ENCODE measurements at places on chromosomes 2 and 18.
A peak's percentile ranks its signal among the peaks of the same experiment; 100 is the strongest.

DNA sequence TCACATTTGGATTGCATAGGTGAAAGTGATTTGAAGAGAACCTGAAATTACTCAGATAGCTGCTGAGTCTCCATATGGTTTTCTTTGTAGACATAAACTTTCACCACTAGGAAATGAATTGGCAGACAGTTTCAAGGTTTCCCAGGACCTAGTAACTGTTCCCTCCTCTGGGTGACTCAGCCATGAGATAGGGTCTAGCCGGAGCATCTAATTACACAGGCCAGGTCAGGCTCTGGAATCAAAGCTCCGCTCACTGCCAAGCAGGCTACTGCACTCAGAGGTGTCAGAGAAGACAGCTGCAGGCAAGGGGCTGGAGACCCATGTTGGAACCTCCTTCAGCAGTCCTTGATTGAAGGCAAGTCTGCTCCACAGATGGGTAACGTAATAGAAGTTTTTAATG is 429.2 kb downstream of the TNS1 start:
- H3K4me3 ChIP-seq = no peak overlapping the region
- no peak for DNase-seq
- no peaks in the 10 kb centered on the region for H3K27me3 ChIP-seq

GRCh38 chr2:145623136-145623535 is 1103.2 kb upstream of the ZEB2 start:
- no peaks in the 10 kb centered on the region for H3K36me3 ChIP-seq
- H3K27me3 ChIP-seq = no peaks in the 10 kb centered on the region
- no peak overlapping the region for H3K4me3 ChIP-seq
- H3K27ac ChIP-seq = no peak overlapping the region
- no peak for DNase-seq

- no peak overlapping the region for H3K4me3 ChIP-seq
- H3K27ac ChIP-seq = no peak overlapping the region
- H3K27me3 ChIP-seq = no peaks in the 10 kb centered on the region
- no peak for DNase-seq
Observed at GRCh38 chr2:221758076-221758475, 186.0 kb upstream of the EPHA4 start.

DNA sequence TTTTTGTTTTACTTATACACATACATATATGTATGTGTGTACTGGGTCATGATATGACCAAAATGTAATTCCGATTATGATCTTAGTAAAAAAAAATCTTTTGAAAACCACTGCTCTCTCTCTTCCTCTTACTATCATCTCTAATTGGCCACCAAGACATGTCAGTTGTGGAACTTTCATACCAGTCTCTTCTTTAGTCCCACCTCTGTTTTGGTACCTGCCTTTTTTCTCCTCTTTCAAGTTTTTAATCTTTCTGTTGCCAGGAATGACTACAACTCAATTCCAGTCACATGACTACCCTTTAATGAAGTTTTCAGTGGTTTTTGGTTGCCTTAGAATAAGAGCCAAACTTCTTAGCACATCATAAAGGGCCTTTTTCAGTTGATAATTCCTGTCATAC is 17.1 kb downstream of the RBM44 start:
- no peak overlapping the region for H3K27ac ChIP-seq
- no peaks in the 10 kb centered on the region for H3K27me3 ChIP-seq
- H3K4me3 ChIP-seq = no peak overlapping the region
- no peaks in the 10 kb centered on the region for H3K36me3 ChIP-seq
- no peaks in the 10 kb centered on the region for H3K4me1 ChIP-seq

GRCh38 chr18:22983175-22983574 is 50.0 kb downstream of the RBBP8 start:
- H3K27ac ChIP-seq = no peak overlapping the region
- no peak overlapping the region for H3K4me3 ChIP-seq
- H3K36me3 ChIP-seq = no peaks in the 10 kb centered on the region
- DNase-seq = no peak

DNA sequence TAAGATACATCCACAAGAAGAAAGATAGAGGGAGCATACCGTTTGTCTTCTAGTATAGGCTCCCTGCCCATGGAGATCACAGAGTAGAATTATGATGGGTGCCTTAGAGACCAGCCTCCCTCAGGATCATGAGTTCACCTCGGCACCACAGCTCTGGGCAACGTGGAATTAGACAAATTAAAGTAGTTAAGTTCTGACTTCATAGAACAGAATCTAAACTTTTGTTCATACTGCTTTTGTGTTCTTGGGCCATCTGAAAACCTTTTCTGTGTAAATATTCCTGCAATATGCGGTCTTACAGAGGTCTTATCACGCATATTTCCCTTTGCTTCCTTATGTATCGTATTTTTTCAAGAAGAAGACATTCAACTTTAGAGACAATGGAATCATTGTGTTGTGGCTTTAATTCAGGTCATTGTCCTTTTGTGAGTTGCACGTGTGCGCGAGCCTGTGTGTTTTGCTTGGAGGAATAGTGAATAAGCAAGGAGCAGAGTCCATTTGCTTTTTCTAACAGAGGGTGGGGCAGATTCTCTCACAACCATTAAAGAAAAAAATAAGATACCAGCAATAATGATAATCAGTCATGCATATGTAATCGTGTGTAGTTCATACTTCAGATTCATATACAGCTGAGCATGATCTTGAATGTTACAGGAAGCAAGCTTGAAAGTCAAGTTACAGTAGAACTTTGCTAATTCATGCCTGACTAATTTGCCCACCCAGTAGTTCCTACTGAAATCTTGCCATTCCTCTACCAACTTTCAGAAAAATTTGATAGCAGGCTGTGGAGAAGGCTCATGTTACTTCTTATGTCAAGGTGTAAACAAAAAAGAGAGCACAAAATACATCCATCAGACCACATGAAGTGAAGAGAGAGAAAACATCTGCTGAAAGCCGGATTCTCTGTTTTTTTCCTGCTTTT is 243.6 kb downstream of the NEDD4L start:
- H3K36me3 ChIP-seq = no peaks in the 10 kb centered on the region
- H3K27me3 ChIP-seq = no peaks in the 10 kb centered on the region
- no peak overlapping the region for H3K4me3 ChIP-seq
- peaks cover 7% of the 10 kb centered on the region for H3K4me1 ChIP-seq
- no peak overlapping the region for H3K27ac ChIP-seq
- DNase-seq = no peak

DNA sequence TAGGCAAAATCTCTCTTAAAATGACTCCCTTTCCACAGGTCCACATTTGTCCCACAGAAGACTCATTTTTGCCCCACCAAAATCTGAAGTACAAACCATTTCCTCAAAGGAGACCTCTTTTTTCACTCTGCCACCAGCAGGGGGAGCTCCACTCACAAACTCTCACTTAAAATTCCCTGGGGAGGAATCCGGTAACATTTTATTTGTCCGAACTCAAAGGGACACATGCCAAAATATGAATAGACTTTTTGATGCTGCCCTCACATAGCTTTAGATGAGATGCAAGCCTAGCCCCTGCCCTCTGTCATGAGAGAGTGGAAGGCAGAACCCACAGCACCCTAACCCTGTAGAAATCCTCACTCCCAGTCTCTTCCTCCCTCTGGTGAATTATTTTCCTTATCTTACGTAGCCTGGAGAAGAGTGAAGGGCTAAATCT is 57.1 kb downstream of the RMDN2 start:
- H3K36me3 ChIP-seq = no peaks in the 10 kb centered on the region
- H3K4me3 ChIP-seq = no peak overlapping the region
- H3K27me3 ChIP-seq = peaks cover 4% of the 10 kb centered on the region
- no peak overlapping the region for H3K27ac ChIP-seq
- peak; percentile 60 for DNase-seq

GRCh38 chr18:70991577-70991976 is 702.7 kb downstream of the SOCS6 start:
- H3K27ac ChIP-seq = no peak overlapping the region
- H3K4me1 ChIP-seq = no peaks in the 10 kb centered on the region

DNA sequence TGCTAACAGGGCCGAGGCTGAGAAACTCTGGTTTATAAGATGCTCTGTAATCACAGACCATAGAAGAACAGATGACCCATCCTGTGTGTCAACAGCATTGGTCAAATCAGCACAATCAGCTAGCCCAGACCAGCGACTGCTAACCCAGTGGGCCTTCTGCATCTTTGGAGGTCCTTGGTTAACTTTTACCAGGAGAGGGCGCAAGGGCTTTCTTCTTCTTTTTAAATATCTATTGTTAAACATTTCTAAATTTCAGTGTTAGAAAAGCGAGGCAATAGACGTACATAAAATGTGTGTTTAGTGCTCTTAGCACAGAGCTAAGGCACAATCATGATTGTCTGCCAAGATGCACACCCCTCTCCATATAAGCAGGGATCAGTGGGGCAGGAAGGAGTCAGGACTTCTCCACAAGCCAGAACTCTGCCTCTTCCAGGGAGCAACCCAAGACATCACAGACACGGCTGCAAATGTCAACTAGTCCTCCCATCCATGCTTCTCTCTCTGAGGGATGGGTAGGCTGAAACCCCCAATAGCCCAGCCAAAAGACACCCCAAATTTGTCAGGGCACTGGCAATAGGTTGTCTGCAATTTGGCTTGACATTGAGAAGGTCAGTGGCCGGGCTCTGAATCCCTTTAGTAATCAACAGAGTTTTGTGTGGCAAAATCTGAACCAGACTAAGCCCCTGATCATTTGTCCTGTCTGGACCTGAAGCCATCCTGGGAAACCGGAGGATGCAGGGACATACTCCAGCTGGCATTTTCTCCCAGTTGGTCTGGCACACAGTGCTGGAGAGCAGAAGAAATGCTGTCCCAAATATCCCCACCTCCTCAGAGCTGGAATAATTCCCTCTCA is 188.2 kb downstream of the BCL2 start:
- peak; percentile 72 for DNase-seq
- peak overlapping the region; percentile 51 for H3K4me3 ChIP-seq
- peaks cover 22% of the 10 kb centered on the region for H3K4me1 ChIP-seq

GRCh38 chr2:241728000-241728399 is 6.4 kb upstream of the D2HGDH start:
- H3K4me1 ChIP-seq = peaks cover 2% of the 10 kb centered on the region
- H3K4me3 ChIP-seq = no peak overlapping the region
- H3K36me3 ChIP-seq = peaks cover 8% of the 10 kb centered on the region
- DNase-seq = no peak

DNA sequence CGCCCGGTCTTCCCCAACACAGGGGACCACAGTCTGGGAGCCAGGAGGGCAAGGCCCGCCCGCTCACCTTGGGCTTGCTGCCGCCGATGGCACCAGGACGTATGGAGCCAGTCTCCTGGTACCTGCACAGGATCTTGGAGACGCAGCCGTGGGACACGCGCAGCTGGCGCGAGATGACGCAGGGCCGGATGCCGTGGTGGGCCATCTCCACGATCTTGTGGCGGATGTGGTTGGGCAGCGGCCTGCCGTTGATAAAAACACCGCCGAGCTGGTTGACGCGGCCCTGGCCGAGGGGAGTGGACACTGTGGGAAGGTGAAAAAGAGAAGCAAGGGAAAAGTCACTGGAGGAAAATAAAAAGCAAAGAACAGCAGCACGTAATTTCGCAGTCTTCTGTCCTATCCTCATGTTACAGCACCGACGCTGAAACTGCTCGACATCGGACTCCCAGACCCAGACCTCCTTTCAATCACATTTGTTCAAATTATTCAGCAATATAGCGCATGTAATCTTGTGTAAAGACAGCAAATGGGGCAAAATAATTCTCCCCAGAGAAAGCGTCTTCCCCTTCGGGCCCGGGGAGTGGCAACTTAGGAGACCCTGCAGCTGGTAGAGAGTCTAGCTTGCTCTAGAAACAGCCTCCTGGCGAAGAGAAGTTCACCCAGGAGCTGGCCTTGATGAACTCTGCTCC is 1.7 kb downstream of the PAX3 start:
- peak; percentile 39 for DNase-seq
- H3K4me3 ChIP-seq = no peak overlapping the region
- no peak overlapping the region for H3K27ac ChIP-seq
- no peaks in the 10 kb centered on the region for H3K36me3 ChIP-seq
- peaks cover 46% of the 10 kb centered on the region for H3K27me3 ChIP-seq
- H3K4me1 ChIP-seq = peaks cover 25% of the 10 kb centered on the region

- no peak for DNase-seq
- no peaks in the 10 kb centered on the region for H3K4me1 ChIP-seq
- no peak overlapping the region for H3K27ac ChIP-seq
- no peaks in the 10 kb centered on the region for H3K36me3 ChIP-seq
Observed at GRCh38 chr18:3132700-3133099, 87.1 kb downstream of the MYOM1 start.

- H3K36me3 ChIP-seq = no peaks in the 10 kb centered on the region
- no peak overlapping the region for H3K27ac ChIP-seq
- DNase-seq = no peak
- H3K4me1 ChIP-seq = no peaks in the 10 kb centered on the region
Observed at GRCh38 chr2:175734686-175735085, 267.4 kb downstream of the LNPK start.

DNA sequence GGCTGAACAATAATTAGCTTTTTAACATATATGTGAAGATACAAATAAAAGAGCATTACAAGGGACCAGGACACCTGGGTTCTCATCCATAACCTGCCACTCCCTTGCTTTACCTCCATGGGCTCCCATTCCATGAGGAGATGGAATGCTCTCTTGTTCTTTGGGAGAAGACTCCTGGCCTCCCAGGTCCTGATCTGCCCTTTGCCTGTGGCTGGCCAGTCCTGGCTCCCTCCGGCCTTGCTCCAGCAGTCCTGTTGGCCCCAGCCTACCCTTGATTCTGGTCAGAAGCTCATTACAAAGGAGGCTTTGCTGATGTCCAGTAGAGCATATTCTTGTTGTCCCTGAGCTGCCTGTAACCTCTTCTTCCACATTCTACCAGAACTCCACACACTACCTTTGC is 60.3 kb downstream of the ADD2 start:
- no peak overlapping the region for H3K27ac ChIP-seq
- H3K4me1 ChIP-seq = no peaks in the 10 kb centered on the region
- no peaks in the 10 kb centered on the region for H3K27me3 ChIP-seq
- no peaks in the 10 kb centered on the region for H3K36me3 ChIP-seq

GRCh38 chr2:60551240-60552077 is 2.0 kb downstream of the BCL11A start:
- no peak for DNase-seq
- no peak overlapping the region for H3K27ac ChIP-seq
- no peak overlapping the region for H3K4me3 ChIP-seq
- H3K4me1 ChIP-seq = peaks cover 72% of the 10 kb centered on the region

DNA sequence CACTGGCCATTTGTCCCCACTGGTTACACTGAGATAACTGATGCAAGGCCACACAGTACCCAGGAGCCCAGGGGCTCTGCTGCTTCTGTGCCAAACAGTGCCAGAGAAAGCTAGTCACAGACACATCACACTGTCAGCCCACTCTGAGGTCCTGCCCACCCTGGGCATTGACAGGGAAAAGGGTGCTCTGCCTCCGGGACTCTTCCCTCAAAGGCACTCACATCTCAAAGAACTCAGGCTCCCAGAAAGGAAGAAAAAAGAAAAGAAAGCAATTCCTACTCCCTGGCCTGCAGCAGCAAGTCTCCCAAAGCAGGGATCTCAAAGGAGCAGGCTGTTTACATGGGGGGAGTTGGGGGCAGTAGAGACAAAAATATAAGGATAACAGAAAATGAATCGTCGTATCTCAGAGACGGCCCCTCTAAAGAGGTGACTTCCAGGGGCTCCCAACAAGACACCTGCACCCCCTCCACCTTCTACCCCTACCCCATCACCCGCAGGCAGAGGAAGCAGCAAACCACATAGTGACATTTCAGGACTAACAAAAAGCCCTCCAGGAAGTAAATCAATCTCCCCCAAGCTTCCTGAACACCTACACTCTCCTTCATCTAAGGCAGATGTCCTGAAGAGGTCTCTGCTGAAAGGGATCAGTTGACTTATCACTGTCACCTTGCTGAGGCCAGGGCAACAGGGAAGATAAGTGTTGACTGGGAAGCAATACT is 247.6 kb downstream of the TNS1 start:
- H3K27ac ChIP-seq = no peak overlapping the region
- H3K27me3 ChIP-seq = no peaks in the 10 kb centered on the region
- peak; percentile 1 for DNase-seq

- no peak overlapping the region for H3K27ac ChIP-seq
- no peak for DNase-seq
- H3K36me3 ChIP-seq = no peaks in the 10 kb centered on the region
- peaks cover 25% of the 10 kb centered on the region for H3K4me1 ChIP-seq
- H3K27me3 ChIP-seq = peaks cover 33% of the 10 kb centered on the region
Observed at GRCh38 chr2:104856086-104856972, 2.4 kb downstream of the POU3F3 start.

Measured in CD4-positive, CD25-positive, alpha-beta regulatory T cell (primary cell).